NCI-H146 (cell line): ENCODE measurements at places on chromosomes 3 and 15.

DNA sequence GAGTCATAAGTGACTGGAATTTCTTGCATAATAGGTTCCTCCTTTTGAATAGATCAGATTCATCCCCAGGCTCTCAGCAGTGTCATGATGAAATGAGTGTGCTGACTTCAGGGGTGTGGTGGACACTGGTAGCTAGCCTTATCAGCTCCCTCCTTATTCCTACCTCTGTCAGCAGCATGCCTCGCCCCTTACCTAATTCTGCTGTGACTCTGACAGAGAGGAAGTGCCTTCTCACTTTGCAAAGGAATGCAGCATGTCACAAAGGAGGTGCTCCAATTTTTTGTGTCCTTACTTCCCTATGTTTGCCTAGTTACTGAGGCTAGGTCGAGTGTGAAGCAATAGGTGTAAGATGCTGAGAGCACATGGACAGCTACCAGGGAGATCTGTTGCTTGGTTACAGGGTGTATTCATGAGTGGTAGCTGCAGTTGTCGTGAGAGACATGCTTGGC is 90.6 kb downstream of the TNFAIP8L3 start:
- no peak for DNase-seq

- no peak for DNase-seq
Observed at GRCh38 chr3:181567311-181568075, 144.2 kb upstream of the SOX2 start.

GRCh38 chr3:134111616-134112015 is 81.9 kb upstream of the SLCO2A1 start:
- no peak for DNase-seq

- no peak for DNase-seq
Observed at GRCh38 chr3:170021083-170021482, 16.7 kb upstream of the GPR160 start.

- no peak for DNase-seq
Observed at GRCh38 chr3:183275418-183275817, 22.4 kb downstream of the B3GNT5 start.

GRCh38 chr3:190088890-190089289 is 31.8 kb downstream of the P3H2 start:
- no peak for DNase-seq

- no peak for DNase-seq
Observed at GRCh38 chr3:4343258-4343657, 40.1 kb downstream of the SETMAR start.

DNA sequence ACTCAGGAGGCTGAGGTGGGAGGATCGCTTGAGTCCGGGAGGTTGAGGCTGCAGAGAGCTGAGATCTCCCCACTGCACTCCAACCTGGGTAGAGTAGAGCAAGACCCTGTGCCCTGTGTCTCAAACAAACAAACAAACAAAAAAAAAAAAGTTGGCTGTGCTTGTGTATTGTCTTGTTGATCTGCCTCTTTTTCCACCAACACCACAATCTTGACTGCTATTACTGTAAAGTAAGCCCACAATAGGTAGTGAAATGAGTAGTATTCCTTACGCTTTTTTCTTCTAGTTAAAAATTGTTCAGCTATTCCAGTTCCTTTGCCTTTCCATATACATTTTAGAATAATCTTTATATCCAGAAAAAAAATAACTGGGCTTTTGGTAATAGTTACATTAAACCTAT is 35.5 kb downstream of the PTH1R start:
- DNase-seq = no peak

GRCh38 chr15:40336744-40337122 is 4.0 kb downstream of the CCDC9B start:
- DNase-seq = no peak

GRCh38 chr3:153295901-153296300 is 133.9 kb downstream of the RAP2B start:
- DNase-seq = no peak

DNA sequence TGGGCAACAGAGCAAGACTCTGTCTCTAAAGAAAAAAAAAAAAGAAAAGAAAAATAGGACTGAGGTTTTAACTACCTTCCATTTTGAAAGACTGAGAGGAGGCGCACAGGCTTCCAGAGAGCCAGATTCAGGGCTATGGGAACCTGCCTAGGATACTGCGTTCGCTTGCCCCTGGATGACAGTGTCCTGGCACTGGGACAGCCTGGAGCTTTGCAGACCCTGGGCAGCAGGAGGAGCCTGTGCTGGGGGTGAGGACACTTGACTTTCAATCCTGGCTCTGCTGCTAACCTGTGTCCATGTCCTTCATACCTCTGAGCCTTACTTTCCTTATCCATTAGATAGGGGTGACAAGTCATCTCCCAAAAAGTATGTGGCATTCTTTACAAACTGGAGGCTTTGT is 31.2 kb downstream of the CD276 start:
- no peak for DNase-seq

DNA sequence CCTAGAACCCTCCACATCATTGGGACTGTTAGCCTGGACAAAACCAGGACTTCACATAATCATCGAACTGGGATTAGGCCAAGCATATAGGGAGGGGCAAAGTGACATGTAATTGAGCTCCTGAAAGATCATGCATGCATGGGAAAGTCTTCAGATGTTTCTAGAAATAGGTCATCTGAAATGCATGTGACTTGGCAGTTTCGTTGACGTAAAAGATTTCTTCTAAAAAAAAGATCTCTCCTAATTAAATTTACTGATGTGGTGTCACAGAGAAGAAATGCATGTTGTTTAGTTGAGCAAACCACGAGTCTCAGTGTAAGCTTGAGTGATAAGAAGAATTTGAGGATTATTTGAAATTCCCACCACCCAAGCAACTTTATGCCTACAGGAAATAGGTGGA is 70.0 kb upstream of the LIMD1 start:
- DNase-seq = no peak

GRCh38 chr15:51237816-51238215 is 100.6 kb downstream of the CYP19A1 start:
- no peak for DNase-seq

DNA sequence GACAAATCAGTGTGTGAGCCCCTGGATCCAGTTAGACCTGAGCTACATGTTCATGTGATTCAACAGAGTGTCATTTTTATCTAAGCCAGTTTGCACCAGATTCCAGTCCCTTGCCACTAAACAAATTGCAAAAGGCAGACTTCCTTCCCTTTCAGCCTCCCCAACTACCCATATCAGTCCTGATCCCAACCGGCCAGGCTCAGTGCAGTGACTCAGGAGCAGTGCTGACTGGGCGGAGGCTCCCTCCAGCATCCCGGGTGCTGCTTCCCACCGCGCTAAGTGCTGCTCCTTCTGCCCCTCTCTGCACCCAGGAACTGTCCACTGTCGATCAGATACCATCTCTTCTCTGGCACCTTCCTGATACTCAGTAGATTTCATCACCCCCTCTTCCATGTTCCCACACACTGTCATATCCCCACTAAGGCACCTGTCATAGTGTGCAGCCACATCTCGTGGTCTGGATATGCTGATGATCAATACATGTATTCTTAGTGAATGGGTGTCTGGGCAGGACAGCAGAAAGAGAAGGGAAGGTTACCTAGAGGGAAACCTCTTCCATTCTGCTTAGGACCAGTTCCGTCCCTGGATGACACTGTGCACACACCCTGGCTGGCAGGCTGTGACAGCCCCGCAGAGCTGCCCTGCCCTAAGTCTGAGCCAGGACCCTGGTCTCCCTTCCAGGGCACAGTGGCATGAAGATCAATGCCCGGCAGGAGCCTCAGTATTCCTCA is 108.8 kb upstream of the RAD18 start:
- no peak for DNase-seq

DNA sequence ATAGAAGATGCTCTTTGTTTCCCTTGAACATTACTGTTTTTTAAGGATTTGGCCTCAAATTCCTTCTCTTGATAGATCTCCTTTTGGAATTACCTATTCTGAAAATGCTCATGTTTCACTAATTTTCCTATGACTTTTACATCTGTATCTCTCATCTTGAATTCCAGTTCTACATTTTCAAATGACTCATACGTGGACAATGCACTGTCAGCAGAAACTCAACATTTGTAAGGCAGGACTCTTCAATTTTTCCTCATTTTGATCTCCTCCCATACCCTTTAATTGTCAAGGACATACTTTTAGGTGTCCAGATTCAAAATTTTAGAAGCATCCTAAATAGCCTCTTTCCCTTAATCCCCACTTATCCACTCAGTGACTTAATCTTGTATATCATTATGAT is 341.0 kb upstream of the RASGRP1 start:
- DNase-seq = no peak

GRCh38 chr3:115819785-115820384 is 196.6 kb downstream of the GAP43 start:
- peak; percentile 87 for DNase-seq

DNA sequence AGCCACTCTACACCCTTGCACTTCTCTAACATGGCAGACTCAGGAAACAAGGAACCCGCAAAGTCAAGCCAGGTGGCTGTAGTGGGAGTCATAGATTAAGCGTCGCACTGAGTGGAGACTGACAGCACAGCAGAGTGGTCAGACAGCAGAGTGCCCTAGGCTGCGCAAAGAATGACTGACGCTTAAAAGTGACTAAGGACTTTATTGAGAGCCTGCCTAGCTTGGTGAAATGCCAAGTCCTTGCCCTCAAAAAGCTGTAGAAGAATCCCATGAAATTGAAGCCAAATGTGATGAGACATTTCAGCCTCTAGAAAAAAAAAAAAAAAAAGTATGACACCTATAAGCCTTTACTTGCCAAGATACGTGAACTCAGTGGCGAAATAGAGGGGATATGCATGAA is 30.2 kb downstream of the NCEH1 start:
- no peak for DNase-seq

DNA sequence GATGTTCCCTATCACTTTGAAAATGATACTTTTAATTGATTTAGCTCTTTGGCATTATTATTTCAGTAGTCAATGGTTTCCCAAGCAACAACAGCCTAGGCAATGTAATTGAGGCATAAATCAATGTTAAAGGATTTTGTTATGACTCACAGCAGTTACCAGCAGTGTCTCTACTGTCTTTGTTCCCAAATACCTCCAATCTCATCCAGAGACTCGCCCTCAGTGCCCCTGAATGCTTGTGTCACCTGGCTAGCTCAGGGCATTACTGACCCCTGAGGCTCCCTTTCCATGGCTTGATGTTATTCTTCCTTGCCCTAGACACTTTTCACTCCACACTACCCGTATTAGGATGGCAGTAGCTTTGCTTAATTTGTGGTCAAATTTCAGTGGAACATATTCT is 227.2 kb downstream of the SQOR start:
- DNase-seq = no peak

DNA sequence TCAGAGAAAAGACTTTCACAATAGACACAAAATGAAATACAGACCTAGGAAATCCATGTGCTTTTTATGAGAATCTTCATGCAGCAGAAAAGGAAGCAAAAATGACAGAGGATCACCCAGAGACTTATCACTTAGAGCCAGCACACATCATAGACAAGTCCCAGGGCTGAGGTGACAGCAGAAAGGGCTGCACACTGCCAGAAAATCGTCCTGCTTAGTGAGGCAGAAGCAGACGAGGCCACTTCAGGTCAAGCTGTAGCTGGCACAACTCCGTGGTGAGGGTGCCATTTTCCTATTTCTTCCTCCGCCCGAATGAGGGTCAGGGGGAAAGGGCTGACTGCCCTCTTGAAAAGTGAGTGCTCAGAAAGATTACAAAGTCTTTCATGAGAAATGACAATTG is 95.9 kb upstream of the TNIK start:
- DNase-seq = no peak

- DNase-seq = peak; percentile 77
Observed at GRCh38 chr3:56468184-56469106, at the start of gene ERC2. ERC2 (minus strand) TSS chr3:56468467.

DNA sequence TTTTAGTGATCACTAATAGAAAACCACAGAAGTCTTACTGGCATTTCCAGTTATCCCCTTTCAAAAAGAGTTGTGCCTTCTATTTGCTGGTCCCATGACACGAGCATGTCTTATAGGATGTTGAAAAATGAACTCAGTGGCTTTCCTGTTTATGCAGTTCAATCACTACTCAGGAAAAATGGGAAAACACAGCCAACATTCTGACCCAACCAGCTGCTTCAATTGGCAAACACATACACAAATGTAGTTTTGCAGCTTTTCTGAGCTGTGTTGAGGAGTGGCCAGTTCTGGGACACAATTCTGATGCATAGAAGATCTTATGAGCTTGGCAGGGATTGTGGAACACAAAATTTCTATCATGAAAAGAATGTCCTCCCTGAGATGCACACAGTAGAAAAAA is 40.3 kb downstream of the FSTL1 start:
- DNase-seq = no peak

DNA sequence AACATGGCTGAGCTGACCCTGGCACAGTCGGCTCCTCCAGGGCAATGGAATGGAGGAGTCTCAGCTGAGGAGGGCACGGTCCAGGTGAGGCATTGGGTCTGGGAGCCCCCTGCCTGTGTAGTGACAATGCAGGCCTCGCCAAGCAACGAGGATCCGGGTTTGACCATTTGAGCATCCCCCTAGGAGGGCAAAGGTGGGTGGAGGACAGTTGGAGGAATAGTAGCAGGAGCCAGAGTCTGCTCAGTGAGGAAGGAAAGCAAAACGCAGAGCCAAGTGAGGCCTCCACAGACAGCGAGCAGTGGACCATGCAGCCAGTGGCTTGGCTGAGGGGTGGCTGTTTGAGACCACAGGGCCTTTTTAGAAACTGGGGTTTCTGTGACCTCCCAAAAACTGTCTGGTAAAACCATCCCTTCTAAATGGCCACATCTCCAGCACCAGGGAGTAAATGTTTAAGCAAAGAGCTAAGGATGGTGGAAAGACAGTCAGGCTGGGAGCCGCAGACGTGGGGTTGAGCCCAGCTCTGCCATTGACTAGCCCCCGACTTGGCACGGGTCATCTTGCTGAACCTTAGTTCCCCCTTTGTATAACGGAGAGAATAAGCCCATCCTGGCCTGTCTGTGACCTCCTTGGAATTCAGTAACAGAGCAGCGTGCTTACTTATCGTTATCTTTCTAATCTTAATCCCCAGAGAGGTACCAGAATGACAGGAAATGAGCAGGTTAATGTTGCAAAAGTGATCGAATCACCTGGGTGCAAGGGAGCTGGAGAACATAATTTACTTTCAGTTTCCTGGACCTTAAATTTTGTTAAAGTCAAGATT is 46.8 kb downstream of the CMTM6 start:
- DNase-seq = no peak

GRCh38 chr3:43198301-43198700 is 88.0 kb upstream of the SNRK start:
- no peak for DNase-seq

DNA sequence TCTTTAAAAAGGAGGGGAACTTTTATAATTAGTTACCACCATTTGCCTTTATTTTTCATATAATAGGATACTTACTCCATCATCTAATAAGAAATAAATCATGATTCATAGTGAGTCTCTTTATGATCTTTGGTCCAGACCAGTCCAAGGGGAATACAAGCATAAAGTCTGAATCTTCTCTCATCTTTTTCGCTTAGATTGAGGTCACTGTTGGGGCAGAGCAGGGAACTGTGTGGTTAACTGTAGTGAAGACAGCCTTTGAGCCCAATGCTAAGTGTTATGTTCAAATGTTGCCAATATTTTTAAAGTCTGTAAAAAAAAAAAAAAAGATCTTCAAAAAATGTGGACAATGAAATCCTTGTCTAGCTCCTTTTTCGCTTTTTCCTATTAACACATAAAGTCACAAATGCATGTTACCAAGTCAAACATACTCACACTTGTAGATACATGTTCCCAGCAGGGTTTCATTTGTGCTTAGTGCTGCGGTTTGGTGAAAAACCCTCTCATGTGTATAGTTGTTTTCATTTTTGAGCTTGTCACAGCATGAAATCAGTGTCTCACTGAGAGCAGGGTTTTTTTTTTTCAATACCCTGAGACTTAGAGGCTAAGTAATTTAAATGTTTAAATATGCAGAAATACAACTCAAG is 72.1 kb downstream of the EPHA3 start:
- DNase-seq = peak; percentile 25
